Hematopoietic multipotent progenitor cell treated with erythropoietin and hydrocortisone succinate and interleukin-3 and kit ligand, for 15 days (in vitro differentiated cells): ENCODE measurements at places on chromosomes 13 and 19.

DNA sequence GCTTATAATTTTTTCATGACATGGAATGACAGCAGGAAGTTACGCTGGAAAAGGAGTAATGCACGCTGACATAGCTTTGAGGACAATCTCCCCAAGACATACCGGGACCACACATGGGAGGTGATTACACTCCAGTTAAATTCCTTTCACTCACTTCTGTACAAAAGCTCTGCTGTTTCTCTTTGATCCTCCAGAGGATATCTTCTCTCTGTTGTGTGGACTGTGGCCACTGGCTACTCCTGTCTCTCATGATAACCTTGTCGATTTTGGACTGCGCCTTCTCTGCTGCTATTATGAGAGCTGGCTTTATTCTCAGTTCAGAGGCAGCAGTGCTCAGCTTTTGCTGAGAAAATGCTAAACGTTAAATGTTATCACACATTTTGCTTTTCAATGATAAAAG lies 464.6 kb downstream of the FGF9 start:
- DNase-seq, result no peak

- DNase-seq, result no peak
These were observed 2.5 kb downstream of the PDE4A start for GRCh38 chr19:10422846-10423245.

GRCh38 chr19:46691104-46691503 lies 25.8 kb downstream of the PRKD2 start:
- DNase-seq, result no peak

GRCh38 chr19:53813996-53814395 lies 10.1 kb downstream of the NLRP12 start:
- no peak for DNase-seq

- no peak for DNase-seq
These were observed 131.0 kb downstream of the KLF5 start for GRCh38 chr13:73189776-73190175.

- DNase-seq, result no peak
These were observed 108.1 kb downstream of the FGF14 start for GRCh38 chr13:102293723-102294122.

- no peak for DNase-seq
These were observed 97.9 kb downstream of the UGGT2 start for GRCh38 chr13:95955255-95955654.

GRCh38 chr13:108451121-108451520 lies 178.3 kb upstream of the MYO16 start:
- DNase-seq, result no peak

DNA sequence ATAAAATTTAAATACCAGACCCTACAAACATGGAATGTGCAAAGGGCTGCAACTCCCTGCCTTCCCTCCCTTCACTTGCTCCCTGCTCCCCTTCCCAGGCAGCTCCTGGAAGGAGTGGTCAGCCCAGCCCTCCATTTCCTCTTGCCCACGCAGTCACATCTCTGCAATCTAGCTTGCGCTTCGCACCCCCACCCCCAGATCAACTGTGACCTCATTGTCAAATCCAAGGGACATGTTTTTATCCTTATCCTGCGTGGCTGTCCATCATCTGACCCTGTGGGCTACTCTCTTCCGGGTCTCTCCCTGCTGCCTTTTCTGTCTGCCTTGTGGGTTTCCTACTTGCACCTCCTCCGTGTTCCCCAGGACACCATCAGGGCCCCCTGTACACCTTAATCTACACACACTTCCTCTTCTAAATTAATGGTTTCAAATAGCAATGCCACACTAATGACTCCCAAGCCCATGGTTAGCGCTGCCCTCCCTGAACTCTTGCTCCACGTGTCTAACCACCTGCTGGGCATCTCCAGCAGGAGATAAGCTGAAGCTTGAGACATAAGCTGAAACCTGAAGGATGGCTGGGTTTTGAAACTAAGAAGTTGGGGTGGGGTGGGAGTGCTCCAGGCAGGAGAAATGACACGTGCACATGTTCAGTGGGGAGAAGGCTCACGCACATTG lies 118.3 kb downstream of the USP12 start:
- DNase-seq, result no peak

GRCh38 chr19:2273356-2274184 lies 8.4 kb downstream of the PEAK3 start:
- peak; percentile 73 for DNase-seq

GRCh38 chr19:47545061-47545948 lies 27.6 kb downstream of the ZNF541 start:
- DNase-seq, result no peak

DNA sequence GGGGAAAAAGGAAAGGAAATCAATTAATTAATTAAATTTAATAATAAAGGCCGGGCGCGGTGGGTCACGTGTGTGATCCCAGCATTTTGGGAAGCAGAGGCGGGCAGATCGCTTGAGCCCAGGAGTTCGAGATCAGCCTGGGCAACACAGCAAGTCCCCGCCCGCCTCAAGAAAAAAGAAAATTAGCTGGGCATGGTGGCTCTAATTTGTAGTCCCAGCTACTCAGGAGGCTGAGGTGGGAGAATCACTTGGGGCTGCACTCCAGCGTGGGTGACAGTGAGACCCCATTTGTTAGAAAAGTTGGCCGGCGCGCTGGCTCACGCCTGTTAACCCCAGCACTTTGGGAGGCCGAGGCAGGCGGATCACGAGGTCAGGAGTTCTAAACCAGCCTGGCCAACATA lies 733 bp upstream of the CD320 start:
- DNase-seq, result no peak

DNA sequence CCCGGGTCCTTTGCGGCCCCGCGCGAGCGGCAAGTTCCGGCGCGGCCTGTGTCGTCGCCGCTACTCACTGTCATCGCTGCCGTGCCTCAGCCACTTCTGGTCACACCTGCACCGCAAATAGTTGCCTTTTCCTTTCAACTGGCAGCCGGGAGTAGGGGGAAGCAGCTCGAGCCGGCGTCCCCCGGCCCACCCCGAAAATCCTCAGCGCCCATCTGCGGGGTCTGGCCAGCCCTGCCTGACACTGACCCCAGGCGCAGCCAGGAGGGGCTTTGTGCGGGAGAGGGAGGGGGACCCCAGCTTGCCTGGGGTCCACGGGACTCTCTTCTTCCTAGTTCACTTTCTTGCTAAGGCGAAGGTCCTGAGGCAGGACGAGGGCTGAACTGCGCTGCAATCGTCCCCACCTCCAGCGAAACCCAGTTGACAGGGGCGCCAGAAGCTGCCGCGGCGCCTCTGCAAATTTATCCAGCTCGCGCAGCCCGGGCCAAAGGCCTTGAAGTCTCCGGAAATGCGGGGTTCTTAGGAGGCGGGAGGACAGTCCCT lies 1.7 kb downstream of the PDX1 start:
- DNase-seq, result no peak

DNA sequence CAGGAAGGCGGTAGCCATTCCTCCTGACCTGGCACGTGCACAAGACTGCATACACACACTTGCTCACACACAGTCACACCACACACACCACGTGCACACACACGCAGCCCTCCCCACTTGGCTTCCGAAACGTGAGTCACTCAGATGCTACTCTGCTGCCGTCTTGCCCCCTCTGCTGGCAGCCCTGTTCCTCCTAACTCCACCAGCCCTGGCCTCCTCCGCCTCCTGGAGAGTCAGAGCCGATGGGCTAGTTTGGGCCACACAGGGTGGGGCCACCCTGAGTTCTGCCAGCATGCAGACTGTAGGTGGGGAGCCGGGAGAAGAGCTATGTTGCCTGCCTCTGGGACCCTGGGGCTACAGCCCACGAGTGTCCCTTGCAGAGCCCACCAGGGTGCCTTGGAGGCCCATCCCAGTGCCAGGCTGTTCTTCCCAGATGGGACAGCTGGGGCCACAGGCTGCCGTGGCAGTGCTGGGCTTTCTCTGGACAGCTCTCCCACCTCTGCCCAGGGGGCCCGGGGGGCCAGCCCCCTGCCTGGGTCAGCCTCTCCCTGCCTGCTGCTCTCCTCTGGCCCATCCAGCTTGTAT lies 12.1 kb downstream of the PIN1 start:
- peak; percentile 28 for DNase-seq

- DNase-seq, result no peak
These were observed 21.1 kb downstream of the ZNF274 start for GRCh38 chr19:58203814-58204475.

- DNase-seq, result no peak
These were observed 1763.3 kb upstream of the MIR17HG start for GRCh38 chr13:89584058-89584620.

DNA sequence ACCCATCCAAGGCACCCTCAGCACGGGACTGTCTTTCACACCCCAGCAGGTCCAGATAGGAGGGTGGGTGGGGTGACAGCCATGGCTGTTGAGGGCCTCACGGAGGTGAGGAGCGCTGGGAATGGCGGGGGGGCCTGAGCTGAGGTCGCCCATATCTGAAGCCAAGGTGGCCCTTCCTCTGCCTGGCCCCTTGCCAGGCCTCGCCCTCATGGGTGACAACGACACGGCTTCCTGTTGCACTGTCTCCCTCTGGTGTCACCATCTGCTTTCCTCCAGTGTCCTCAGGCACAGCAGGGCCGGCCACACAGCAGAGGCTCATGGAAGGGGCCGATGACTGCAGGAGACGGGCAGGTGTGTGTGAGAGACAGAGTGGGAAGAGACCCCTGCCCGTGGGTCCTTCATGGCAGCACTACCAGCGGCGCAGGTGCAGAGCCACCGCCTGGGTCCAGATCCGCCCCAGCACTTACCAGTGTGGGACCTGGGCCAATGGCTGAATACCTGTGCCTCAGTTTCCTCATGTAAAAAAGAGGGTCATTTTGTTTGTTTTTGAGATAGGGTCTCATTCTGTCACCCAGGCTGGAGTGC lies 8.1 kb upstream of the NKPD1 start:
- DNase-seq, result no peak

DNA sequence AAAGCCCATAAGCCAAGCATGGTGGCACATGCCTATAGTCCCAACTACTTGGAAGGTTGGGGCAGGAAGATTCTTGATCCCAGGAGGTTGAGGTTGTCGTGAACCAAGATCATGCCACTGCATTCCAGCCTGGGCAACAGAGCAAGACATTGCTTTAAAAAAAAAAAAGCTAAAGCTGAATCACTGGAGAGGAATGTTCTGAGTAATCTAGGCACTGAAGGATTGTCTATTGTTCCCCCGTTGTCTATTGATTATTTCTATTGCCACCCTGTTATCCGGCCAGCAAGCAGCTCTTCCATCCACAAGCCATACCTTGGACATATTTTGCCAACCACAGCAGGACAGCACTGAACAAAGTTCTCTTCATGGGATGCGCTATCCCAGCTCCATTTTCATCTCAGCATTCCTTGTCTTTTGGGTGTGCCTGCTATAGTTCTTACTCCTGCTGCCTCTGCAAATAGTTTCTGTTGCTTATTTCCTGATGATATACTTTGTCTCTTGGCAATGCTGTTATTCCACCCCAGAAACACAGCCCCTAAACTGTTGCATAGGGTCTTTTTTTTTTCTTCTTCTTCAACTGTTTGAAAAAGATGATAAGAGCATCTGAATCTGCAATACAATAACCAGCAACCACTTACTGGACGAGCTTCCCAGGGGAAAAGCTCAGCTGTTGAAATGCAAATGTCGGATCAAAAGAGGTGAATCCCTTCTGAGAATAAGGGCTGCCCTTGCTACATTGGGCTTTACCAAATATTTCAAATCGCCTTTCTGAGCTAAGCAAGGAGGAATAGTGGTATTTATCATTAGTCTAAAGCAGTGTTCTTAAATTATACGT lies 22.2 kb upstream of the SIAH3 start:
- no peak for DNase-seq

- DNase-seq, result no peak
These were observed 8.8 kb downstream of the MFSD12 start for GRCh38 chr19:3548606-3549005.

- DNase-seq, result no peak
These were observed 118.1 kb upstream of the FRY start for GRCh38 chr13:31913459-31913858.

- DNase-seq, result no peak
These were observed 81.4 kb upstream of the PCDH8 start for GRCh38 chr13:52929846-52930245.

- DNase-seq, result no peak
These were observed 115.7 kb upstream of the STARD13 start for GRCh38 chr13:33401238-33401637.

DNA sequence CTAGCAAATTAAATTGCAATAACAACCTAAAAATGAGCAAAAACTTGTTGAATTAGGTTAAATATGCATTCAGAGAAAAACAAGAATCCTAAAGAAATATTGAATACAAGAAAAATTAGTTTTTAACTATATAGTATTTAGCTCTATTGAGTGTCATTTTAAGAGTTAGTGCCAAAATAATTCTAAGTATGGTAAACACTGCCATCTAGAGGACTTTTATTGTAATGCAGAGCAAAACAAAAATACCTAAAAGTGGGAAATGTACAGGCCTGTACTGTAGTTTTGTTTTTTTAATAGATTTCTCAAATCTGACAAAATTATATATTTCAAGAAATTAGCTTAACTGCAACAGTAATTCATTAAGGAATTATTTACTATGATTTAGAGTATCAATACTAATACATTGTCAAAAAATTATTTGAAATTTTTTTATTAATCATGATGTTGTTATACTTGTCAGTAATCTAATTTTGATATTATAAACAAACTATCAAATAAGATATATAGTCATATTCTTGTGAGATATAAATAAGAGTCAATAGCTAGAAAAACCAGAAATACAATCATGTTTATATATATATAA lies 8.2 kb upstream of the PCDH9 start:
- DNase-seq, result peak; percentile 52

- DNase-seq, result peak; percentile 93
These were observed 18.3 kb downstream of the ARID3A start for GRCh38 chr19:944171-944567.

GRCh38 chr19:33032218-33032781 lies 32.4 kb downstream of the RHPN2 start:
- no peak for DNase-seq

- no peak for DNase-seq
These were observed 1.9 kb downstream of the GPR18 start for GRCh38 chr13:99256283-99256682.

GRCh38 chr13:76723551-76724232 lies 162.5 kb downstream of the KCTD12 start:
- no peak for DNase-seq

GRCh38 chr19:5232798-5233505 lies 107.7 kb downstream of the PTPRS start:
- DNase-seq, result no peak

DNA sequence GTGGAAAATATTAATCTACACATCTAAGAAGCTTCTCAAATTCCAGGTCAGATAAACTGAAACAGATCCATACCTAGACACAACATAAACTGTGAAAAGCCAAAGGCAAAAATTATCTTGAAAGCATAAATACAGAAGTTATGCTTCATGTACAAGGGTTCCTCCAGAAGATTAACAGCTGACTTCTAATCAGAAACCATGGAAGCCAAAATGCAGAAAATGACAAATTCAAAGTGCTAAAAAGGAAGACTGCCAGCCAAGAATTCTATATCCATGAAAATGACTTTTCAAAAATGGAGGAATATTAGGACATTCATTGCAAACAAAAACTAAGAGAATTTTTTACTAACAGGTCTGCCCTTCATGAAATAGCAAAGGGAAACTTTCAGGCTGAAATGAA lies 72.8 kb downstream of the MYO16 start:
- no peak for DNase-seq

GRCh38 chr13:32059511-32059984 lies 28.0 kb downstream of the FRY start:
- no peak for DNase-seq
